Neural progenitor cell (in vitro differentiated cells): ENCODE measurements at places on chromosomes 1 and 21. TPM values are rescaled to one million over a fixed set of nuclear protein-coding genes. Genes with fewer than 3 reads are reported as not detected.

Gene LYST
- total RNA-seq, result 0.82 and 1.5 TPM in 2 replicates

Gene SPATA46
- not detected in 2 replicates for total RNA-seq

Gene ZBTB8OS
- 55.1 and 59.8 TPM in 2 replicates for total RNA-seq

Gene GIPC2
- total RNA-seq, result not detected in 2 replicates

- no peaks in the 10 kb centered on the region for H3K36me3 ChIP-seq
- no peaks in the 10 kb centered on the region for H3K4me1 ChIP-seq
- DNase-seq, result peak; percentile 16
- no peak overlapping the region for H3K4me3 ChIP-seq
These were observed 157.3 kb downstream of the SLC30A10 start for GRCh38 chr1:219771080-219771479.

GRCh38 chr1:237383791-237384190 lies 341.8 kb downstream of the RYR2 start:
- H3K36me3 ChIP-seq, result no peaks in the 10 kb centered on the region
- H3K4me1 ChIP-seq, result no peaks in the 10 kb centered on the region
- no peak for DNase-seq
- no peak overlapping the region for H3K4me3 ChIP-seq

- H3K27me3 ChIP-seq, result no peaks in the 10 kb centered on the region
- peaks cover 8% of the 10 kb centered on the region for H3K36me3 ChIP-seq
- H3K27ac ChIP-seq, result no peak overlapping the region
- H3K4me1 ChIP-seq, result no peaks in the 10 kb centered on the region
- no peak overlapping the region for H3K4me3 ChIP-seq
- no peak for DNase-seq
These were observed 154.8 kb downstream of the C1orf21 start for GRCh38 chr1:184541537-184542152.

DNA sequence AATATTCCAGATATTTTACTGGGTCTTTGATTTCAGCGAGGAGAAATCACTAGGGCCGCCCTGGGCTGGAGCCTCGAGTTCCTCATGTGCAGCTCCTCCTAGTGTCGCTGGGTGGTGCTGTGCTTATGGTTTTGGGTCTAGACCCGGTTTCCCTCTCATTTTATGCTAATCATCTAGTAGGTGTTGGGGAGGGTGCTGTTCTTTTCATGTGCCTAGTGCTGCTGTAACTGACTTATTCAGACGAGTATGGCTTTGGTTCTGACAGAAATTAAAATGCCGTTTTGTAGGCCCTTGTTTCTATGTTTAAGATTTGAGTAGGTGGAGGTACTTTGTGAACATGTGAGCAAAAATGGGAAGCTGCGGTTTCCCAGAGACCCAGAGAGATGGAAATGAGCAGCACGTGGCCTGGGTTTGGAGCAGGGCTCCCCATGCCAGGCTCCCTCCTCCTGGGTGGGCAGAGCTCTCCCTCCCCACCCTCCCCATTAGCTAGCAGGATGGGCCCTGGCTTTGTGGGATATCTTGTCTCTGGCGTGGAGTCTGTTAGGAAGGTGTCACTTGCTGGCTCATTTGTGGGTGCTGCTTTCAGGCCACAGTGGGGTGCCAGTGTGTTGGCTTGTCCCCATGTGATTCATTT lies 74.0 kb upstream of the GPR88 start:
- H3K4me1 ChIP-seq, result peaks cover 27% of the 10 kb centered on the region
- H3K27ac ChIP-seq, result no peak overlapping the region
- DNase-seq, result peak; percentile 81

- no peaks in the 10 kb centered on the region for H3K27me3 ChIP-seq
- DNase-seq, result no peak
- H3K4me1 ChIP-seq, result no peaks in the 10 kb centered on the region
- H3K4me3 ChIP-seq, result no peak overlapping the region
These were observed 13.9 kb downstream of the URB1 start for GRCh38 chr21:32378956-32379355.

DNA sequence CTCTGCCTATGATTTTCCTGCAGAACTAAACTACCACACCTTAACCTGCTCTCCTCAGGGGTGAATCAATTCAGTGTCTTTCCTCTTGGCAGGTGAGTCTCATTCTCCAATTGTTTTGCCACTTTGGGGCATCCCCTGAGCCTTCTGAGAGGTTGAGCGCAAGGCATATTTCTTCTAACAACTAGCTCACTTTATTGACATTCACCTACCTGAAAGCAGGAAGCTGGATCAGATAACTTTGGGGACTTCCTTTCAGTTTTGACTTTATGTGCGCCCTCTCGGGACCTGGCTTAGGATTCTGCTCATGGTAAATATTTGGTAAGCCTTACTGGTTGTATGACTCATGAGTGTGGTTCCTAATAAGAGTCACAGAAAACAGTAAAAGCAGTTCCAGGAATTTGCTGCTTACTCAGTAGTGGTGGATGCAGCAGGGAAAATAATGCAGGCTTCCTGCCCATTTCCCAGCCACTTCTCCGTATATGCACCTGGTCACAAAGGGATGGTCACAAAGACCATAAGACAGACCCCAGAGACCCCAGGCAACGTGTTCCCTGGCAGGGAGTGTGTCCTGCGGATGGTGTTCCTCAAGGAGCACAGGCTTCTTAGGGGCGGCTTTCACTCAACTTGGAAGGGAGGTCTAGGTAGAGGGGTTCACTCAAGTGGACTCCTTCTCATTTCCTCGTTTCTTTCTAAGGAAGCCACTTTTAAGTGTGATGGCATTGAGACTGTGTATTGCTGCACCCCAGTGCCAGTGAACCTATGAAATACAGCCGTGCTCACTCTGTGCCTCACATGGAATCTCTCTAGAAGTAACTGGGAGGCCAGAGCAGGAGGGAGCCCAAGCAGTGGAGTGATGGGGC lies 22.0 kb upstream of the BATF3 start:
- no peak overlapping the region for H3K4me3 ChIP-seq
- no peak for DNase-seq
- no peaks in the 10 kb centered on the region for H3K4me1 ChIP-seq
